ENCODE measurements at places on chromosomes 12 and 14. TPM values are rescaled to one million over a fixed set of nuclear protein-coding genes. Genes with fewer than 3 reads are reported as not detected.

GLT1D1 gene
- total RNA-seq = 0.58 TPM

CACNB3 gene
- 15.1 TPM for total RNA-seq

DNA sequence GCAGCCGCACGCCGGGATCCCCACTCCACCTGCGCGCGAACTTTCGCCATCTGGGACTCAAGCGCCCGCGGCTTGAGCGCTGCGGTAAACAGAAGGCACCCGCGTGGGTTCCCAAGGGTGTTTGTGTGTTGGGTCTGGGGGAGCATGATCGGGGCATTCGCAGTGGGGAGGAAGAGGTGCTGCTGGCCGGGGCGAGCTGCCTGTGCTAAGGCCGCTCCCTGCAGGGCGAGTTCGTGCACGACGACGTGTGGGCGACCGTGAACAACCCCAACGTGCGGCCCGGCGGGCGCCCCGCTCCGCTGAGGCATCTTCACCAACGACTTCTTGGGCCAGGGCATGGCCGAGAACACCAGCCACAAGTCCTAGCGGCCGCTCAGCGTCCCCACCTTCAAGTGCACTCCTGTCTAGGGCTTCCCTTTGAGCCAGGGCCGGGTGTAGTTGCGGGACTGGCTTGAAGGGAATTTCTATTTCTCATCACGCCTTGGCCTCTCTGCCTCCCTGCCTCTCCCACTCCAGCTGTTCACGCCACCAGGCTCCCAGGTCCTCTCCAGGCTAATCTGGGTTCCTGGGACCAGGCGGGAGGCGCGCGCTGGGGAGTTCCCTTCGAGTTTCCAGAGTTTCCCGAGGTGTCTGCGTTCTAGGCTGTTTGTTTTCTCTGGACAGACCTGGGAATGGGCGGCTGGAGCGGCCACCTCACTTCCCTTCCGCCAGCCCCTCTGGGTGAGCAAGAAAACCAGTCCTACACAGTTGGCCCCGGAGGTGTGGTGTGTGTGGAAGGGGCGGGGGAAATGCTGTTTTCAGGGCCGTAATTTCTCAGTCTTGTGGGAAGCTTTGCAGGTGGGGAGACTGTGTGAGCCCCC, 417.8 kb upstream of the TMTC1 start:
- no peak for DNase-seq

GRCh38 chr12:116236148-116236731, 41.3 kb downstream of the MED13L start:
- no peak for DNase-seq

DNA sequence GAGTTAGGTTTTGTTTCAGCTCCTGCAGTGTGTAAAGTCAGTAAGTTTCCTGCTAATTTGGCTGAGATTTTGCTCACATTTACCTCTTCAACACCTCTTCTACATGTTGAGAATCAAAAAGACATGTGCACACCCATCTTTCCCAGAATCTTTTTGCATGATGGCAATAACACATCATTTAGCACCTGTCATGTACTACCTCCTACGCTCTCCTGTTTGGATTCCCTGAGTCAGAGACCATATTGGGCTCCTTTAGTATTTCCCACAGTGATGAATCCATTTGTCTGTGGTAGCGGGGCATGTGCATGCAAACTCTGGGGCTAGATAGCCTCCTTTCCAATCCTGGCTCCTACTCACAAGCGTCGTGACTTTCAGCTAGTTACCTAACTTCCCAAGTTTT, 20.1 kb downstream of the PLBD1 start:
- no peak for DNase-seq

GRCh38 chr12:3148366-3149000, 71.3 kb downstream of the TSPAN9 start:
- DNase-seq = no peak

- no peak for DNase-seq
These were observed 63.1 kb downstream of the ARMH4 start for GRCh38 chr14:58088961-58089360.
